Activated CD4-positive, CD25-positive, alpha-beta regulatory T cell (primary cell): ENCODE measurements at places on chromosomes 11 and 22.

- DNase-seq: no peak
These were observed 260.9 kb downstream of the KIRREL3 start for GRCh38 chr11:126739499-126740145.

DNA sequence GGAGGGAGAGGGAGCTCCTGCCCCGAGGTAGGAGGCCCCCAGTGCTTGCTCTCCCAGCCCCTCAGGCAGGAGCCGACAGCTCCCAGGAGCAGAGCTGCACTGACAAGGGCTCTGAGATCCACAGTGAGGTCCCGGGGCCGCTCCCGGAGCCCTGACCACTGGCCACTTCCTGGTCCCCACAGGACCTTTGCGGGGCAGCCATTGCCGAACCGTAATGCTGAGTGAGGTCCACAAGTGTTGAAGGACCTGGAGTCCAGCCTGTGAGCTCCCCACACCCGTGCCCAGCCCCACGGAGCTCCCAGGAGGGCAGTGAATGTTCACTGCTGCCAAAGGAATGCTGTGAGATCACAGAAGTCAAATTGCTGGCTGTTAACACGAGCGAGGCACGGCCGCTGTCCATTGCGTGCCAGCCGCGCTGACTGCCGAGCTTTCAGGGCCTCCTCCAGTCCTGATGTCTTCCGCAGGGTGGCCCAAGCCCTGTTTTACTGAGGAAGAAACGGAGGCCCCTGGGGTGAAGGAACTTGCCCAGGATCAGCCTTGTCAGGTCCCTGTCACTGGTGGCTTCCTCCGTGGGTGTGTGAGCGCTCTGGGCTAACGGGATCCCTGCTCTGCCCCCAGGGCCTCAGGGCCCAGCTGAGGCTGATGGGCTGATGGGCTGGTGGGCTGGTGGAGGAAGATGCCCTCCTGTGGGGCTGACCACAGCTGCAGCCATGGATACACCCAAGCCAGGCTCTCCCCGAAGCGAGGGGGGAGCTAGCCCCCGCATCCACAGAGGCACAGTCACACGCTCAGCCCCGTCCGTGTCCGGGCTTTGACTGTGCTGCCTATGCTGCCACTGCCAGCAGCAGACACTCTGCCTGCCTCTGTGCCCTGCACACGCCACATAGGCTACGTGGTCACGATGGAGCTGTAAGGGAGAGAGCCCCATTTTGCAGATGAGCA lies 70.8 kb downstream of the WNT7B start:
- no peak for DNase-seq

GRCh38 chr11:22317656-22318055 lies 20.5 kb upstream of the SLC17A6 start:
- no peak for DNase-seq

DNA sequence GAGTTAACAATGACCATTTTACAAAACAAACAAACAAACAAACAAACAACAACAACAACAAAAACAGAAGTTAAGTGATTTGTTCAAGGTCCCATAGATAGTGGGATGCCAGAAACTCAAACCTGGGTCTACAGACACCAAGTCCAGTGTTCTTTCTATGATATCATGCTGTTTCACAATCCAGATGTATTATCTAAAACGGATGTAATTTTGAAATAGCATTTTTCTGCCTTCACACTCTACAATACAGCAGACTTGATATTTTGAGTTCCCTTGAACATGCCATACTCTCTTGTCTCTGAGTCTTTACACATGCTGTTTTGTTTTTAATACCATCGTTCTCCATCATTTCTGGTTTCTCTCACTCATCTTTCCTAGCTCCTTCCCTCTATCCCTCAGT lies 104.5 kb downstream of the RELT start:
- no peak for DNase-seq

DNA sequence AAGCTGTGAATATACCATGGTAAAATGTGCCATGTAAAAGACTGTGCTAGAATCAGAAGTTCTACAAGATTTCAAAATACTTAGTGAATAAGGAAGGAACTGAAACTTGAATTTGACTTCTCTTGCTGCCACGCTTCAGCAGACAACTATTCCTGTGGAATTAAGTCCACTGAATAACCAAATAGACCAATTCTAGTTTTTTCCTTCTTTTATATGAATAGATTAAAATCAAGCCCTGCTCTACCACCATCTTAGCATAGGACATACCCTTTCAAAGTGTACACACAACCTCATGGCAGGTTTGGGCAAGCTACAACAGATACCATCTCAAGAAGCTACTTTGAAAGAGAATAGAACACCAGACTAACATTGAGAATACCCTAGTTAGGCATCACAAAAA lies 23.4 kb upstream of the CLNS1A start:
- DNase-seq: no peak
